ENCODE measurements at places on chromosomes 3 and 15.

DNA sequence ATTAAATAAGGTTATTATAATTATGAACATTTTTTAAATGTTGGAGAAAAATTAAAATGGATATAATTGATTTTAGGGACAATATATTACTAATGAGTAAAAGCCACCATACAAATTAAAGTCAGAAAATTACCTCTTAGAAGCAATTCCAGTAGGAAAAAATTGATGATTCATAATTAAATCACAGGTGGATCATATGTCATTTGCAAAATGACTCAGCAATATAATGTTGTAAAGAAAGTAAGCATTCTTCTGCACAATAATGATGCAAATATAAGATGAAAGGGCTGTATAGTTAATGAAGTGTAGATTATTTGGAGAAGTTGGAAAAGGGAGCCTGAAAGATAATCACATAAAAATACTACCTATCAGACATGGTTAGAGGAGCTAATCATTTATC is 25.8 kb downstream of the ZPLD1 start:
- DNase-seq: no peak

- no peak for DNase-seq
Measured at GRCh38 chr3:69848113-69848512, 108.8 kb downstream of the MITF start.

GRCh38 chr15:39139431-39140059 is 441.3 kb upstream of the THBS1 start:
- no peak for DNase-seq

DNA sequence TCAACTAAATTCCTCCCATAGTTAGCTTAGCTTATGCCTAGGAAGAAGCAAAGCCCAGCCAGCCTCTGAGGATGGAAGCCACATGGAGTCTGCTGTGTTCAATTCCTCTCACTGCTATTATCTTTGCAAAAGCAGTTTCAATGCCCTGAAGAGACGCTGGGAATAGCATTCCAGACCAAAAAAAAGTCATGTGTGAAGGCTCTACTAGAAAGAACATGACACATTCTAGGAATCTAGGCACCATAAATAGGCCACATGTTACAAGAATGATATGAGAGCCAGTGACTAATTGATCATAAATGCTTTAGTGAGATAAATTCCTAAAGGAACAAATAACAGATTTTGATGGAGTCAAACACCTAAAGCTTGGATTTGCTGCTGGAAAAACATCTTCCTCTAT is 800.8 kb downstream of the TUSC7 start:
- DNase-seq: no peak

DNA sequence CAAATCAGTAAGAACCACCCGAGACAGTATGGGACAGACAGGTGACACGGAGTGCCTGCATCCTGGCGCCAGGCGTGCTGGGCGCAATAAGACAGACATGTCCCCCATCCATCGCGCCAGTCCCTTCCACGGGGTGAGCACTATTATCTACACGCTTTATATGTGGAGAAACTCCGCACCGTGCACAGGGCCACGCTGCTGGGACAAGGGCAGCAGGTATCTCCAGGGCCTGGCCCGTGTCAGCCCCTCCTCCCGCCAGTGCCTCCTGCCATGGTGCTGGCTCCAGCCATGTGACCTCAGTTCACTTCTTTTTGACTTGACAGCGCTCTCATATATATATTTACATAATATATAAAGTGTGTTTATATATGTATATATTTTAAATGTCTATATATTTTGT is 42.6 kb downstream of the TNK2 start:
- no peak for DNase-seq

GRCh38 chr3:117567906-117568305 is 858.3 kb downstream of the TUSC7 start:
- DNase-seq: peak; percentile 4

GRCh38 chr15:92425578-92426225 is 32.0 kb downstream of the ST8SIA2 start:
- no peak for DNase-seq

DNA sequence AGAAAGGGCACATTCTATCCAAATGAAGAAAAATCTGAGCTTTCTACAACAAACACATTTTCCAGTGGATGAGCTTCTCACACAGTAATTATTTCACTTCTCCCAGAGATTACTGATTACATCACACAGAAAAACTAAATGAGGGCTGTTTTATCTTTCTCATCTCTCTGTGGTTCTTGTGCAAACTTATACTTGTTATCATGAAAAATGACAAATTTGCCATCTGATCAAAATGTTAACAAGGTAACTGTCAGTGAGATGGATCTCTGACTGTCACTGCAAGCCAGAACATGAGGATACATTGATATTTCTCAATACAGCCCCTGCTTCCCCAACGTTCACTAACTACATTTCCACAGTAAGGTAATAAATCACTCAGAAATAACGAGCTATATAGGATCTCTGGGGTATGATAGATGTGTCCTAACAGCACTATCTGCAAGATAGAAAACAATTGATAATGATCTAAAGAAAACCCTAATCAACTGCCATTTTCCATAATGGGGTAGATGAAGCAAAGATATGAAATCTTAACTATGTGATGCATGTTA is 829.3 kb upstream of the CFAP20DC start:
- DNase-seq: peak; percentile 56

DNA sequence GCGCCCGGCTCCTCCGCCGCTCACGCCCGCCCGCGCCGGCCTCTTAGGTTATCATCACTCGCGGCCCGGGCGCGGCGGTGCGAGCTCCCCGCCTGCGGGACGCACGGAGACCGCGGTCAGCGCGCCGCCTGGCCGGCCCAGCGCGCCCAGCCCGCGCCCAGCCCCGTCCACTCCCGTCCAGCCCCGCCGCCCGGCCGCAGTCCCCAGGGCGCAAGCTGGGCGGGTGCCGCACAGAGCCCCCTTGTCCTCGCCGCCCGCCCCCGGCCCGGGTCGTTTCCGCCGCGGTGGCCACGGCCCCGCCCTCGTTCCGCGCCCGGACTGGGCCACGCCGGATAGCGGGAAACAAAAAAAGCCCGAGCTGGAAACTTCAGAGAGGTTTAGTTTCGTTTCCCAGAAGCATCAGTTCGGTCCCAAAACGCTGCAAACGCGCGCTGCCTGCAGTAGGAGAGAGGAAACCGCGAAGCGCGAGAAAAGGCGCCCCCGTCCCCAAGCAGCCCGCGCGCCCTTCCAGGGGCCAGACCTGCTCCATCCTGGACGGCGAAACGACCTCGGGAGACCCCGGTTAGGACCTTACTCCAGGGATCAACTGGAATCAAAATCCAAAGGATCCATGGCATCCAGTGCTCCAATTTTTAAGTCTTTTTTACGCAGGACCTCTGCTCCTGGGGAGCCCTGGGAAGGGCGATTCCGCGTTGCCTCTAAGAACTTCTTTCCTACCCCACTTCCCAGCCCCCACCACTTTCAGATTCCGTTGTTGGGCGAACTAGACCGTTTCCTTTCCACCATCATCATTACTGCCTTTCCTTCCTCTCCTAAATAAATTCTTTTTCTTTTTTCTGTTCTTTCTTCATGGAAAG is at the start of gene ATP10A:
Gene ATP10A, minus strand, starts transcription at position 217 of the 857 bp plus-strand sequence. CDS start 231 bp downstream, outside the sequence.
- peak; percentile 25 for DNase-seq

DNA sequence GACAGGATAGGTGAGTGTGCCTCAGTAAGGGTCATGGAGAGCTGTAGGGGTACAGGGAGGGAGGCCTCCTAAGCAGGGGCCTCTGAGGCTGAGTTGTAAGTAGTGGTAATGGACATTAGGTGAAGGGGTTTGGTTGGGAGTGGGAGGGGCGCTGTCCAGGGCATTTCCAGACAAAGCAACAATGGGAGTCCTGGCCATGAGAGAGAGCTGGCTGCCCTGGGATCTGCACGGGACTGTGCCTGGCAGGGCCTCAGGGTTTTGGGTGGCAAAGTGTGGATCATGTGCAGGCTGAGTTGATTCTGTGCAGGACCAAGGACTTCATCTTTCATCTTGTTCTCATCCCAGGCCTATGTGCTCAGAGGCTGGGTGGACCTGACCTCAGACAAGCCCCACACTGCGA is 4.6 kb downstream of the TTC21A start:
- no peak for DNase-seq

- DNase-seq: no peak
Measured at GRCh38 chr15:39610665-39611064, 29.8 kb downstream of the THBS1 start.

DNA sequence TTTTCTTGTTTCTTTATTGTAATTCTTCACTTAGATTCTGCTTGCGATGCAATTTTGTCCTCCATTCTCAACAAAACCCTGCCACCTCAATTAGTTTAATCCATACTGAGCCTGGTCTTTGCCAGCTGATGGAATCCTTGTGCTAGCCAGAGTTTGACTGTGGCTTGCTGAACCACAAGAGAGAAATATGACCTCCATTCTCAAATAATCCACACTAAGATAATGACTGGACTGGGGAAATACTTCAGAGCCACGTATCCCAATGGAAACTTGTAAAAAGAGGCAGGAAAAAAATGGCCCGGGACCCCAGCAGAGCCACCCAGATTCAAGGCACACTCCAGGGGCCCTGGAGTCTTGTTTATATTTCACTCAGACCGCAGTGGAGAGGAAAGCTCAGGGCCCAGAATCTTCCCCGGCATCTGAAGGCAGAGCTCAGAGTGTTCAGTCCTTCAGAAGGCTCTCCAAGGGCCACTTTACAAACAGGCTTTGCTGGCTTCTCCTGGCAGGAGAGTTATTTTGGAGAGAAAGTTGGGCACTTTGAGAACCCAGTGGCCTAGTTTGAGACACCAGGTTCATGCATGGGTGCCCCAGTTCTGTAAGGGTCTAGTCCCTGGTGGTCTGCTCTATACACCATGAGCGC is 62.7 kb downstream of the SSUH2 start:
- DNase-seq: no peak

DNA sequence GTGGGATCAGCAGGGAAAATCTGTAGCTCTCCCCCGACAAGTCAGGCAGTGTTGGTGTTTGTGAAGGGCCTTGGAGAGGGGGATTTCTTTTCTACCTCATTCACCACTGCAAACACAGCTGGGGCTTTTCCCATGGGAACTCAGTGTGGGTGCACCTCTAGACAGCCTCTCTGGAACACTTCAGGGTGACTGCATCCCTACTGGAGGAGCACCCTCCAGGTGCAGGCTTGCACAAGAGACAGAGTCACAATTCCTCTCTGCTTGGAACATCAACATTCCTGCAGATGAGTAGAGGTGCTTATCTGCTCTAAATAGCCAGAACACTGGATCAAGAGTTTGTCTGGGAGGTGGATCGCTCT is 72.7 kb upstream of the AKAP13 start:
- DNase-seq: no peak

DNA sequence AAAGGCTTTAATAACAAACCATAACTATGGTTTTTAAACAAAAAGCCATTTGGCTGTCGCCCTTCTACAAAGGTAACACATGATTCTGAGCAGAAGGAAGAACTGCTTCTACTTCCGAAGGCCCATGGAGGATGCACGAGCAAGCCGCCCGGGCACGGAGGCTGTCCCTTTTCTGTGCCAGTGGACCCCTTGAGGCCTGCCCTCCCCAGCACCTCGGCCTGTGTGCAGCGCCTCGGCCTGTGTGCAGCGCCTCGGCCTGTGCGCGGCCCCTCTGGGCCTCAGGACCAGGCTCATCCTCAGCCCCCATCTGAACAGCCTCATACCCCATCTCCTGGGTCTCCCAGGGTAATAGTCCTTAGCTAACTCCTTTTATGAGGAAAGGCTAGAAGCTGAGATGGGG is 329.5 kb downstream of the OCA2 start:
- no peak for DNase-seq

GRCh38 chr15:46502667-46503066 is 867.8 kb downstream of the SQOR start:
- no peak for DNase-seq

DNA sequence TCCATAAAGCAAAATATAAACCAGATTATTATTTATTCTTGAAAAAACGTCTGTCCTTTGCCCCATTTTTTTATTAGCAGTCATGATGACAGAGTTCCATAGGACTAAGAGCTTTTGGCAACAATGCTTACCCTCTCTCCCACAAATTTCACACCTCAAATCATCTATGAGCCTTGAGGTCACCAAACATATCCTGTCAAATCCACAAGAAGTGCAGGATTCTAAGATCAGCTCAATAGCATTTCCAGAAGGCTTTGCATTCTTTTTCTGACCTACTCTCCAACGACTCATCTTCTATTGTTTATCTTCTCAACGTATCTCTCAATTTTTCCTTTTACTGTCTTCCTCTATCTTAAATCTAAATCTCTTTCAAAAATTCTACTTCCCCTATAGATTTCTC is 619.1 kb upstream of the BCHE start:
- DNase-seq: no peak

DNA sequence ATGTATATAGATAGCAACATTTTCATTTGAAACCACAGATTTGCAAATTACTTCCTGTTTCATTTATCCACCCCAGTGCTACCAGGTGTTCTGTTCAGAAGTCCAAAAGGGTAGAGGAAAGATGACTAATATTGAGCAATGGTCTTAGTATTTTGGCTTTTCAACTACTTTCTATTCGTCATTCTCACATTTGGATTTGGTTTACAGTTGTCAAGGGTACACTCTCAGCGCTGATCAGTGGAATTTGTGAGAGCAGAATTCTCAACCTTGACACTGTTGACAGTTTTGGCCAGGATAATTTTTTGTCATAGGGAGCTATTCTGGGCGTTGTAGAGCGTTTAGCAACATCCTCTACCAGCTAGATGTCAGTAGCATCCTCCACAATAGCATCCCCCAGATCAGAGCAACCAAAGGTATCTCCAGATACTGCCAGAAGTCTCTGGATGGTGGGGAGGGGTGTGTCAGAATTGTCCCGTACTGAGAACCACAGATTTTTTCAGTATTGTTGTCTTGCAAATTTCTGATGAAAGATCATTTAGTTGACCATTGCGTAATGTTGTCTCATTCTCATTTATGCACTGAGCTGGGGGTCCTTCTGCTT is 4.2 kb downstream of the HMCES start:
- DNase-seq: no peak

- DNase-seq: no peak
Measured at GRCh38 chr3:14623569-14624051, 28.0 kb upstream of the CCDC174 start.

GRCh38 chr15:47932951-47933641 is 187.7 kb upstream of the SLC24A5 start:
- no peak for DNase-seq

- no peak for DNase-seq
Measured at GRCh38 chr3:65500398-65501306, 538.1 kb downstream of the MAGI1 start.

GRCh38 chr3:38696034-38696433 is 46.5 kb upstream of the SCN5A start:
- no peak for DNase-seq

DNA sequence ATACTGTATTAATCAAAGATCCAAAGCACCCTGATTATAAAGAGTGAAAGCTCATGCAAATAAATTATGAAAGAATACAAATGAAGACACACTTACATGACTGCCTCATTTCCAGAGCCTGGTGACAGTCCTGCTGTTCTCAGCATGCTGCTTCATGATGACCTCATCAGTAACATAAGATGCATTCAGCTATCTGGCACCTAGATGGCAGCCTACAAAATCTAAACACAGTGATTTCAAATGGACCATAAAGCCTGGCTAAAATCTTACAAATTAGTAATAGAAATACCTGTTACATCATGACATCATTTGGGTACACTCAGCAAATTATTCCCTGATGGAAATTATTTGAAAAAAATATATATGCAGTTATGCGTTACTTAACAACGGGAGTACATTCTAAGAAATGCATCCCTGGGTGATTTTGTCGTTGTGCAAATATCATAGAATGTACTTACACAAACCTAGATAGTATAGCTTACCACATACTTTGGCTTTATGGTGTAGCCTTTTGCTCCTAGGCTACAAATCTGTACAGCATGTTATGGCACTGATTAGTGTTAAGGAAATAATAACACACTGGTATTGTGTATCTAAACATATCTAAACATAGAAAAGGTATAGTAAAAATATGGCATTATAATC is 207.2 kb downstream of the EPHA3 start:
- peak; percentile 5 for DNase-seq
